ENCODE measurements at places on chromosomes 1 and 21.
A peak's percentile ranks its signal among the peaks of the same experiment; 100 is the strongest.

GRCh38 chr1:181129771-181130606, 41.5 kb downstream of the IER5 start:
- no peak for DNase-seq

- DNase-seq: no peak
These were observed 696 bp downstream of the EBNA1BP2 start for GRCh38 chr1:43171312-43171875.

DNA sequence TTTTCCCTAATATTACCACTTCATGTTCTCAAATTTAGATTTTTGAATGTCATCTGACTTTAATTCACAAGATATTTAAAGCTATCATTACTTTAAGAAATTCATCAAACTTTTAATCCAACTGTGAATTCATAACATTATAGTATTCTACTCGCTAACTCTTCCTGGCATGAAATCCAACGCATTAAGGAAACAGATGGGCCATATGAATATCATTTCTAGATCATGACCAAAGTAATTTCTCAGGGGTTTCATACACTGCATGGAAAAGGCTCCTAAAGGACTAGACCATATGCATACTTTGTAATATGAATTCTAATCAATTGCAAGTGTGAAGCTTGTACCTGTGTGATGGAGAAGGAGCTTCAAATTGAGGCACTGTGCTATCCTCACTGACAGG, 72.4 kb downstream of the COP1 start:
- no peak for DNase-seq

- no peak for DNase-seq
These were observed 120.6 kb downstream of the ADGRL2 start for GRCh38 chr1:81921344-81921743.

- no peak for DNase-seq
These were observed 26.7 kb downstream of the CFH start for GRCh38 chr1:196678510-196678884.

GRCh38 chr21:39314143-39315027, 953 bp upstream of the BRWD1 start:
- peak; percentile 48 for DNase-seq

- no peak for DNase-seq
These were observed 33.5 kb downstream of the ZMYM1 start for GRCh38 chr1:35112668-35113067.

- no peak for DNase-seq
These were observed 69.7 kb downstream of the LRRN2 start for GRCh38 chr1:204615881-204616280.

DNA sequence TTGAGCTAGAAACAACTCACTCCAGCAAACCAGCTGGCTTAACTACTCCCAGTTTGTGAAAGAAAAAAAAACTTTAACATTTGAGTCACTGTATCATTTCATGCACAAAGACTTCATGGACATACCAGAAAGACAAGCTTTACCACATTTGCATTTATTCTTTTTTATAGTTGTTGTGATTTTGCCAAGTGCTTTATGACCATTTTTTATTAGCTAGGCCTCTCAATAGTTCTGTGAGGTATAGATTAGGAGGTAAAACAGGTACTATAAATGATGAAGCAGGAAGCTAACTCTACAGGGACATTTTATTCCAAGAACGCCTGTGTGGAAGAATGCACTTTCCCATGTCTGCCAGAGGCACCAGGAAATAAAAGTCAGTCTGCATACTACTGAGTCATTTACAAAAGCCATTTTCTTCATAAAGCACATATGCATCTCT, 8.2 kb upstream of the DENND1B start:
- no peak for DNase-seq

GRCh38 chr1:20166051-20166450, 19.8 kb upstream of the UBXN10 start:
- DNase-seq: no peak

GRCh38 chr21:25583370-25584130, 23.7 kb downstream of the MRPL39 start:
- no peak for DNase-seq

DNA sequence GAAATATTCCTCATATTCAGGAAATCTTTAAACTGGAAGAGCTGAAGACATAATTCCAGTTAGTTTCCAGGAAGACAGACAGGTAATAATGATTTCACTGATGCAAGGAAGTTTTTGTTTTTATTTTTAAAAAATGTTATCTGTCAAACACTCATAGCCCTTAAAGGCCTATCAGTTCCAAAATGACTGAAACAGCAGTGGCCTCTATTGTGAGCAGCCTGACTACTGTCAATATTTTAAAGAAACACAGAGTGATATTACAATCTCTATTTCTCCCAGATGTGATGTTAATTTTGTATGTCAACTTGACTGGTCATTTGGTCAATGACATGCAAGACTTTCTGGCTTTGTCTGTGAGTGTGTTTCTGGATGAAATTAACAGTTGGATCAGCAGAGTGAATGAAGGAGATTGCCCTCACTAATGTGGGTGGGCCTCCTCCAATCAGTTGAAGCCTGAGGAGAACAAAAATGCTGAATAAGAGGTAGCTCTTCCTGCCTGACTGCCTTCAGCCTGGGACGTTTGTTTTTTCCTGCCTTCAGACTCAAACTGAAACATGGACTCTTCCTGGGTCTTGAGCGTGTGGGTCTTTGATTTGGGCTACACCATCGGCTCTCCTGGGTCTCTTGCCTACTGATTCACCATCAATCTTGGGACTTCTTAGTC, 31.3 kb upstream of the SLC30A10 start:
- no peak for DNase-seq
